ENCODE measurements at places on chromosomes 6 and 20.

DNA sequence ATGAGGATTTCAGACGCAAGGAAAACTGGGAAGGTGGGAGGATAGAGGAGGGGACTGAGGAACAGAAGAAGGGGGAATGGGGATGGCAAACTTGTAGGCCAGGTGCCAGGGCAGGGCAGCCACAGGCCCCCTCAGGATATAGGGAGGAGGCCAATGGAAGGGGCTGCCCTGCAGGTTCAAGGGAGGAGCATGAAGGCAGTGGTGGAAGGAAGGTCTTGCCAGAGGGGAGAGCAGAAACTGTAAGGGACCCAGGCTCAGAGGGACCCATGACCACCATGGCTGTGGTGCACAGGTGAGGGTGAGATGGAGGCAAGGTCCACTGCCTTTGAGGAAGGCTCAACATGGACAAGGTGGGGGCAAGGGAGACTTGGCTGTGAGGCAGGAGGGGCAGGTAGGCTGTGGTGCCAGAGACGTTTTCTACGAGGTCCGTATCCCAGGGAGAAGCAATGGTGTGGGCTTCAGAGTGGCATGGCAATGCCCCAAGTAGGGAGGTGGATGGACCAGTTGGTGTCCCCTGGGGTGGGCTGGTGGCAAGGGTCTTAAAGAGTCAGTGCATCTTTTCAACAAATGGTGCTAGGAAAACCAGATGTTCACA lies 22.7 kb downstream of the HLA-F start:
- DNase-seq, result no peak

DNA sequence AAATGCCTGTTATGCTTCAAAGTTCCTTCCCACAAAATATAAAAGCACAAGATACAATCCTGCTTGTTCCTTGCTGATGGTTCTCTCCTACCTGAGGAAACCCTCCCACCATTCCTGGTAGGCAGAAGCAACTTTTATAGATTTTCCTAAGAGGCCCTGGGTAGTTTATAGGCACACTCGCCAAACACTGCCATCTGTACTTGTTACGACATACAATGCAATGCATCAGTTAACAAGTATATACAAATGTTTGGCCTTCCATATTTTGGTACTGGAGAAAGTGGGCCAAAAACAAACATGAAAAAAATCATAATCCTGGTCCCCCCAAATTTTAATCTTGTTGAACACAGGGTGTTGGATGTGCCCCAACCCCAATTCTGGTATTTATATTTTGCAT lies 16.6 kb downstream of the MCM9 start:
- DNase-seq, result no peak

- DNase-seq, result no peak
Observed at GRCh38 chr20:11067359-11067758, 393.6 kb upstream of the JAG1 start.

- no peak for DNase-seq
Observed at GRCh38 chr20:24836041-24836533, 113.0 kb upstream of the CST7 start.

- no peak for DNase-seq
Observed at GRCh38 chr6:136566007-136566487, 15.8 kb upstream of the MAP7 start.

DNA sequence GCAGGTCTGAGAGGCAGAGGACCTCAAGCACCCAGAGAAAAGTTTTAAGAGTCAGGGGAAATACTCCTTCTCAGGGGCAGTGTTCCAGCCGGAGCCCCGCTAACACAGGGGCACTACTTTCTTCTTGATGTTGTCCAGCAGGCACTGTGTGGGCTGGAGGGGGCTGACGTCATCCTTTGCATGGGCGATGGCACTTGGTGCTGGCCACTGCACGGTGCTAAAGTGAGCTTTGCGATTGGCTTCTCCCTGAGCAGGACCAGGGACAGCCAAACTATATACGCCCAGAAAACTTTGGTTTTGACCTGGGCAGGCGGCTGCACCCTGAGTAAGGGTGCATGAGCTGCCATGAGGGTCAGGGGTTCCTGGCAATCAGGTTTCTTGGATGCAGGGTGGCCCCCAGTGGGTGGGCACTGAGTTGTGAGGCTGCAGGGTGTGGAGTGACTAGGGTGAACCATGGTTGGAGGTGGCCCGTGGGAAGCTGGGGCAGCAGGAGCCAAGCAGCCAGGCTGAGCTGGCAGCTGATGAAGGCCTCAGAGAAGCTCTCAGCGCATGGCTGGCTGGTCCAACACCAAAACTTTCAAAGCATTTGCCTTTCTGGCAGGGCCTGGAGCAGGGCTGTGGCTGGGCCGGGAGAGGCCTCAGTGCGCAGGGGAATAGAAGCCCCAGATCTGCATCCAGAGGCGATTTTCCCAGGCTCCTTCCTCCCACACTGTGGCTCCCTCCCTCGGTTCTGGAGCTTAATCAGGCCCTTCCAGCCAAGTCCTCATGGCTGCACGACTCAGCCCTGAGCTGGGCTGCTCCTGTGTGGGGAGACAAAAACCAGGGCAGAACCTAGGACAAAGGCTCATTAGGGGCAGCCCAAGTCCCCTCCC lies 18.3 kb downstream of the MRPS18A start:
- no peak for DNase-seq

DNA sequence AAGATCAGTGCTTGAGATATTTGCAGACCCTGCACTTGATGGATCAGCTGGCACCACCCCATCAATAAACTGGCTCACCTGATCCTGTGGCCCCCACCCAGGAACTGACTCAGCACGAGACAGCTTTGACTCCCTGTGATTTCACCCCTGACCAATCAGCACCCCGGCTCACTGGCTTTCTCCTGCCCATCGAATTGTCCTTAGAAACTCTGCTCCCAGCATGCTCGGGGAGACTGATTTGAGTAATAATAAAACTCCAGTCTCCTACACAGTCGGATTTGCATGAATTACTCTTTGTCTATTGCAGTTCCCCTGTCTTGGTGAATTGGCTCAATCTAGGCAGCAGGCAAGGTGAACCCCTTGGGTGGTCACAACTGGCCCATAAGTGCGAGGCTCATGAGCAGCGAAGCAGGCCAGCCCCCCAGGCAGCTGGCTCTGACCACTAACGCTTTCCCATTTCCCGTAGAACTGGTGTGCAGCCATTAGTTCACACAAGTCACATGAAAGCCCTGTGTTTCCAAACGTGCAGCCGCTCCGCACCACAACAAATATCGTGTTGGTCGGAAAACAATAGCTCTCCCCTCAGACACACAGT lies 79.6 kb downstream of the RSPH3 start:
- no peak for DNase-seq
